ENCODE measurements at places on chromosomes 7 and 10.

DNA sequence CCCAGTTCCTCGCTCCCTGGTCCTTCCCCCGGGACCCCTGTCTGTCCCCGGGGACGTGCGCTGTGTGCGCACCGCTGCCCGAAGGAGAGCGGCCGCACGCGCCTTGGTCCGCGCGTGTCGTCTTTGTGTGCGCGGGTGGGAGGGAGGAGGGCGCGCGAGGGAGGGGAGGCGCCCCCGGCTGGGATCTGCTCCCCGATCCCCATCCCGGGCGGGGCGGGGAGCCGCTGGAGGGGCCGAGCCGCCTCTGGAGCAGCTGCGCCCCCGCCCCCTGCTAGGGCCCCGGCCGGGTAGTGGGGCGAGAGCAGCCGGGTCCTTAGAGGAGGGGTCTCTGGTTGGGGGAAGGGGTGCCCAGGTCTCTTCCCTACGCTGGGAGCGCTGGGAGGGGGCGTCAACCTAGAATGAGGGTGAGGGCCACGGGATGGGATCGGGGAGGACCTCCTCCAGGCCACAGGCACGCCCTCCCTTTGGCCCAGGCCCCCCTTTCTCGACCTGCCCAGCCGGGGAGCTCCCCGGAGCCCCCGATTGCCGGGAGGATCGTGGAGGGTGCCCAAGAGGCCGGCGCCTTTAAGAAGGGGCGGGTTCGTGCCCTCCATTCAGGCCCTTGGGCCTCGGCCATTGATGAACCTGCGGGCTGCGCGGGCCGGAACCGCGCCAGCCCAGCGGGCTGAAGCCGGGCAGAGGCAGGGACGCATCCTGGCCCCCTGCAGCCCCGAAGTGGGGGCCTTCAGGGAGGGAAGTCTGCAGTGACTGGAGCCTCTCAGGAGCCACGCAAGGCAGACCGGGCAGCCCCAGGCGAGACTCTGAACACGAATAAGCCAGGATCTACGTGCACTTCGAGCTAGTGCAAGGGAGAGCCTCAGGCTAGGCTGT lies 678 bp downstream of the SH2B2 start:
- no peak for DNase-seq

- no peak for DNase-seq
Observed at GRCh38 chr7:6648066-6648814, 11.1 kb downstream of the ZNF316 start.

GRCh38 chr7:157873181-157873580 lies 536.4 kb downstream of the DNAJB6 start:
- no peak for DNase-seq

DNA sequence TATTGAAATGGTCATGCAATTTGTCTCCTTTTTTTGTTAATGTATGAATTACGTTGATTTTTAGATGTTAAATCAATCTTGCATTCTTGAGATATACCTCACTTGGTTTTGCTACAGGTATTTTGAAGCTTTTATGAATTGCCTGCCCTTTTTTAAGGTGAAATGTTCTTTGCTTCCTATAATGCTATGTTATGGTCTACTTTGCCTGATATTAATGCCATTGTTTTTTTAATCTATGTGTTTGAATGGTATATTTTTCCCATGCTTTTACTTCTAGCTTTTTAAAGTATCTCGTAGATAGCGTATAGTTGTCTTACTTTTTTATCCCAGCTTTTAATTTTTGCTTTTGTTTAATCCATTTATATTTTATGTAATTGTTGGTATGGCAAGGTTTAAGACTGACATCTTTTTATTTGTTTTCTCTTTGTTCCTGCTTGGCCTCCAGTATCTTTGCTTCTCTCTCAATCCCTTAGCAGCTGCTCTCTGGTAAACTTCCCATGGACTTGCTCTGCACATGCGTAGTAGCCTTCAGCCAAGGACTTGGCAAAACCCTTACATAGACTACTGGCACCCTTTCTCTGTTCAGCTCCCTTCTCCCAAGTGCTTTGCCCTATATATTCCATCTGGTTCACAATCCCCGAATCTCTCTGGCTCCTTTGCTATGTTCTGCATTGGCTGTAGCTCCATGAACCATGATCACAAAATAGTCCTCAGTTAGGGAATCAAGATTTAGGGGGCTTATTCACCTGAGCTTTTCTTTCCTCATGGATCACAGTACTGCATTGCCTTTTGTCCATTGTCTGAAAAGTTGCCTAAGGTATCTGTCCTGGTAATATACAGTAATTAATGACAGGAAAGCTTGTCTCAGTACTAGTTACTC lies 8.4 kb downstream of the TRIM24 start:
- no peak for DNase-seq

DNA sequence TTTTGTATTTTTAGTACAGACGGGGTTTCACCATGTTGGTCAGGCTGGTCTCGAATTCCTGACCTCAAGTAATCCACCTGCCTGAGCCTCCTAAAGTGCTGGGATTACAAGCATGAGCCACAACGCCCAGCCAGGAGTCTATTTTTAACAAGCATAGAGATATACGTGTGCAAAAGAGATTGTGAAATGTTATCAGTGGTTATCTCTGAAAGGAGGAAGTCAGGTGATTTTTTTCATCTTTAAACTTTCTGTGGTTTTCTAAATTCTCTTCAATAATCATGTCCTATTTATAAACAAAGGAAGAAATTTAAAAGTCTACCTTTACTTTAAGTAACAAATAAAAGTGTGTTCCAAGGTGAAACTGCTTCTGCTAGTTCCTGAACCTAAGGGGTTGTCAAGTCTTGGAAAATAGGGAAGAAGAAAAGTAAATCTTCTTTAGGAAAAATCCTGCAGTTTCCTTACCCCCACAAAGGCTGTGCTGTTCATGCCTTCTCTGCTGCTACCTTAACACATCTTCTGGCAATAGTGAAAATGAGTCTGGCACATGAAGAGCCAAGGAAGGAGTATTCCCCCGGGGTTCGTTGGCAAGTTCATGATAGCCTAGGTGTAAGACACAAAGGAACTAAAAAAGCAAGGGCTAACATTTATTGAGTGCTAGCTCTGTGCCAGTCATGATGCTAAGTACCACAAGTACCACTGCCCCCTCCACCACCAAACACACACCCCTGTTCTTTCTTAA lies 51.1 kb downstream of the CYP26A1 start:
- DNase-seq: no peak

GRCh38 chr10:132385721-132386418 lies 11.1 kb upstream of the PWWP2B start:
- DNase-seq: no peak

- no peak for DNase-seq
Observed at GRCh38 chr10:72015841-72016240, 51.6 kb downstream of the CHST3 start.

DNA sequence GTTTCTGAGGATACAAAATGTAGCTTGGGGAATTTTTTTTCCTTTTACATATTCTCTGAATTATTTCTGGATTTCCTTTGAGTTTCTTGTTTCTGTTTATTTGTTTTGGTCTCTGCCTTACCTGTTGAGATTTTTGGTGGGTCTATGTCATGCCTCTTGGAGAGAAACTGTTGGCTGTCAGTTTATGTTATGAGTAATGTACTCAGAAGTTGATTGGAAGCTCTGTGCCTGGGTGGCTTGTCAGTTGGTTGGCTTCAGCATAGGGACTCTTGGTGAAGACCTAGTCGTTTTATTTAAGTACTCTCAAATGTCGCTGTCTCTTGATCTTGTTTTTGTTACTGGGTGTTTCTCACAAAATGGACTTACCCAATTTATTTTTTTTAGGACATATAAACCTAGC lies 132.4 kb downstream of the CDK14 start:
- DNase-seq: no peak

- no peak for DNase-seq
Observed at GRCh38 chr7:130352194-130353074, 7.8 kb downstream of the CPA5 start.

GRCh38 chr10:112959207-112959838 lies 9.3 kb downstream of the TCF7L2 start:
- DNase-seq: no peak
